AG20443 (cell line): ENCODE measurements at places on chromosomes 1 and 21.
A peak's percentile ranks its signal among the peaks of the same experiment; 100 is the strongest.

- DNase-seq, result no peak
These were observed 131.2 kb downstream of the CDC7 start for GRCh38 chr1:91631718-91632330.

GRCh38 chr1:159554696-159555095 is 18.9 kb upstream of the OR10J5 start:
- no peak for DNase-seq

GRCh38 chr21:43362321-43362791 is 64.6 kb downstream of the SIK1 start:
- peak; percentile 86 for DNase-seq

GRCh38 chr1:63906047-63906704 is 132.4 kb downstream of the ROR1 start:
- DNase-seq, result no peak

- no peak for DNase-seq
These were observed 26.9 kb downstream of the ITPKB start for GRCh38 chr1:226711976-226712741.

DNA sequence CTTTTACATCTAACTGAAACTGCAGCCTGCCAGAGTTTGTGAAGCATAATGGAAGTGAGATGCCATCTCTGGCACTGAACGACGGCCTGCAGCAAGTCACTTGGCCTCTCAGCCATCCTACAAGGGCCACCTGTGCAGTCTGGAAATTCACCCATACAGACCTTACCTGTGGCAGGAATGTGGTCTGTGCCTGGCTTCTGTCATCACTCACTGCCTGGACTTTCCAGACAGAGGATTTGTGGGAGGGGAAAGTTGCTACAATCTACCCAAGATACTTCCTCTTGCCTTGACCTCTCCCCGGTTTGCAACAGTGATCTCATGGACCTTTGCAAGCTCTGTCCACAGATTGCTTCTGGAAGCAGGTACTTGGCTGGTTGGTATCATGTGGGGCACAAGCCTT is 58.4 kb upstream of the ATP1B1 start:
- no peak for DNase-seq

DNA sequence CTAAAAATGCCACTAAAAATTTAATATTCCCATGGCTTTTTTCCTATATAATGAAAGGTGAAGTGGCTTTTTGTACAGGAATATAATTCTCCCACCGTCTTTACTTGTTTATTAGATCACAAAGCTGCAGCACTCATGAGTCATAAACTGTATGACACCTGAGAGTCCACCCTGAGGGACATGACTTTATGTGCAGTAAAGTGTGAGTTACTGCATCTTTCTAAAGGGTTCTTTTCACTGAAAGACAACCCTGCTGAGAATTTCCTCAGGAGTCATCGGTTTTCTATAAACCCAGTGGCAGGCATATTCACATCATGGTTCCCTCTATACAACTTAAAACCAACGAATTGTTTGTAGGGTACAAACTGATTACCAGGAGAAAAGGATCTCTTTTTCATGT is 77.4 kb downstream of the APP start:
- DNase-seq, result peak; percentile 21

DNA sequence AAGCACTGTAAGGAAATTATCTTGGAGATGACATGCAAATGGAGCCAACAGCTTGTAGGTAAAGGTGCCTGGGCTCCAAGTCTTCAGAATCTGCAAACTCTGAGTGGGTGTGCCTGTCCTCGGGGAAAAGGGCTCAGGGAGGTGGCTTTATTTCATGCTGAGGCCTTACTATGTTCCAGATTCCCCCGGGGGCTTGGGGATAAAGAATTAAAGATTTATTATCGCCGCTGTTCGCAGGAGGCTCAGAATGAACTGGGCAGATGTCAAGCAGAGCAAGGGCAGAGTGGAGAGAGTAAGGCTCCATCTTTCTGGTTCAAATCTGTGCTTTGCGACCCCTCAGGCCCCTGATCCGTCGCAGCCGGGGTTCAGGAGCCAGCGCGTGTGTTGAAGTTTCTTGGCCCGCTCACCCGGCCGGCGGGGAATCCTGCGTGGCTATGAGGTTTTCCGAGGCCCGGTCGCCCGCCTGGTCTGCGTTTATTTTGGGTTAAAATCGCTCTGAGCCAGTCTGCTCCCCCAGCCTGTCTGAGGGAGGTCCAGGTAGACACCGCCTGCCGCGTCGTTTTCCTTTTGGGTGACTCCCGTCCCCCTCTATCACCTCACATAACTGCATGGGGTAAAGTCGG is 19.5 kb downstream of the RHOU start:
- DNase-seq, result no peak

DNA sequence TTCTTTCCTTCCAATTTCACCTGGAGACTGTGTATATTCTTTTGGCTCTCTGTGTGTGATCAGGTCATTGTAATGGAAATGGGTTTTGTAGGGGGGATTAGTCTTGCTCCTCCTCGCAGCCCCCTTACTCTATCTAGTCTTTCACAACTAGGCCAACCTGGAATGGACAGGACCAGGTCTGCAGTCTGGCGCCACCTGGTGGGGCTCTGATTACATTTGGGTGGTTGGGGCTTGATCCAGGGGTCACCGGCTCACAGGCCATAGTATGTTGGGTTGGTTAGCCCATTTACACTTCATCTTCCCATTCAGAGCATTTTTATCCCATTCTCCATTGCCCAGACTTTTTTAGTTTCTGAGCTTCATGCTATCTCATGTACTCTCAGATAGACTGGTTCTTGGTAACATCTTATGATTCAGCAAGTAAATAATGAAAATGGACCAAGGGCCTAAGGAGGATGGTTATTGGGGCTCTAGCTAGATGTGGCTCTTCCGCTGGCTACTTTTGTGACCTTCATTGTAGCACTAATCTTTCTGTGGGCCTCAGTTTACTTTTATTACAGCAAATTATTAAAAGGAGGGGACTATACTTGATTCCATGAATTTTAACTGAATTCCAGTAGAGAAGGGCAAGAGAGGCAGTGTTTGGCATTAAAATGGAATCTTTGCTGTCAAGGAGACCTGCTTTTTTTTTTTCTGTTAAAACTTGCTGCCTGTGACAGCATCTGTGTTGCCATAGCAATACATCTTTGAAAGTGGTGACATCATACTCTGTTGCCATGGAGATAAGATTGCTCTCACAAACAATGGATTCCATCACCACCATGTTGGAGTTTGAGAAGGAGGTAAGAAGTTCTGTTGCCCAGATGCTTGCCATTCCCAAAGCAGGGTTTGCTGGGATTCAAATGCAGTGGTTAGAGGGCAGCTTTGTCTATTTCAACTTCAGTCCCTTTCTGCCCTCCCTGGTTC is 150.1 kb downstream of the PLXNA2 start:
- DNase-seq, result peak; percentile 75

DNA sequence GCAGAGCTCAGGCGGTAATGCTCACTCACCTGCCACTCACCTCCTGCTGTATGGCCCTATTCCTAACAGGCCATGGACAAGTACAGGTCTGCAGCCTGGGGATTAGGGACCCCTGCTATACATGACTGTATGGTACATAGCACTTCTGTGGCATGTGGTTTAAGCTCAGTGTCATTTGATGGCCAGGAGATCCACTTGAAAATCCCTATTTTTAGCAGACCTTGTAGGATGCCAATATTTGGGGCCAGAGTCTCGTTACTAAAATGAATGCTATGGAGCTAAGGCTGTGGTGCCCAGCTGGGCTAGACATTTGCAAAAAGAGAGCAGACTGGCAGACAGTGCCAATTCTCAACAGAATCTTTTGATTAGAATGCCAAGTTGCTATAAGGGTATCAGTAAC is 1.7 kb upstream of the ANGPTL7 start:
- no peak for DNase-seq

- peak; percentile 92 for DNase-seq
These were observed 428 bp downstream of the POGZ start for GRCh38 chr1:151458802-151459330.

GRCh38 chr1:240658312-240658960 is 46.5 kb upstream of the GREM2 start:
- peak; percentile 23 for DNase-seq

GRCh38 chr1:202697038-202697437 is 13.2 kb downstream of the SYT2 start:
- DNase-seq, result no peak

- DNase-seq, result no peak
These were observed 42.1 kb upstream of the ARHGAP29 start for GRCh38 chr1:94279462-94279861.

DNA sequence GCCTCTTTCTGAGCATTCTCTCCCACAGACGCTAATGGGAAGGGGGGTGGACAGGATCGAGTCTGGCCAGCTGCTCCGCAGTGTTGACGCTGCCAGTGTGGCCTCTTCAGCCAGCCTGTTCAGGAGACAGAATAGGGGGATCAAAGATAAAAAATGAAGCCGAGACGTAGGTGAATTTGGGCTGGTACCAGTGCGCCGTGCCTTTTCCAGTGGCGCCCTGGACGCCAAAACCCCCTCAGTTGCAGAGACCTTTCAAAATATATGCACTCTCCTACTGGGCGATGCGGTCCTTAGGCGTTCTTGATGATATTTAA is 1.1 kb downstream of the TTC3 start:
- peak; percentile 25 for DNase-seq

- no peak for DNase-seq
These were observed 129.2 kb downstream of the RGS21 start for GRCh38 chr1:192445839-192446489.

DNA sequence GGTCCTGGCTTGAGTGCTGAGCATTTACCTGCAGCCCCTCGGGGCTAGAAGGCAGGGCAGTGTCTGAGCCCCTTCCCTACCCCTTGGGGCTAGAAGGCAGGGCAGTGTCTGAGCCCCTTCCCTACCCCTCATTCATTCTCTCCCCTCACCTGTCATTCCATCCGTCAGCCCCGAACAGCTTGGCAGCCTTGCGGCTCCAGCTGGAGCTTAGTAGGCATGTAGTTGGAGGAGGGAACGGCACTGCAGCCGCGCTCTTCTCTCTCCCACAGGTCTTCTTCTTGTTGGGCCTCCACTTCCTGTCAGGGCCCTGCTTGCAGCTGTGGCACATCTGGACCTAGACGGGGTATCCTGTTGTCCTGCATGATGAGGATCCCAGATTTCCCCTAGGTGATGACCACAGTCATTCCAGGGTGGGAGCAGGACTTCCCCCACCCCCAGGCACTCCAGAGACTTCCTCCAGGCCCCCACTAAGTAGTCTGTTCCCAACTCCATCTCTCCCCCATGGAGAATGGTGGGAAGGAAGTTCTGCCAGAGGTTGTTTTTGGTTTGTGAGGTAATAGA is 22.2 kb downstream of the MAPKAPK2 start:
- no peak for DNase-seq

DNA sequence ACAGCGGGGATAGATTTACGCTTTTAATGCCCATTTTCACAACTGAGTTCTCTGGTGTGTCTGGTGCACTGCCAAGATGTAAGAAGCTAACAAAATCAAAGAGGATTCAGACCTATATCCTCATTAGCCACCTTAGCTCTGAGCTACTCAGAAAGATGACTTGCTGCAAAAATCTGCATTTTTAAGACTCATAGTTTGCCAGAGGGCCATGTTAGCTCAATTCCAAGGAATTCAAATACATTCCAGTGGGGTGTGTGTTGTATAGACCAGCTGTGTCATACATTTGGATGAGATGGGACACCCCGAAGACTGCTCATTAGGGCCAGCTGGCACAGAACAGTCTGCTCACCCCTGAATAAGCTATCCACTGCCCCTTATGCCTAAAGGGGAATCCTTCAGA is 8.9 kb downstream of the DENND2D start:
- peak; percentile 91 for DNase-seq

- DNase-seq, result peak; percentile 48
These were observed 16.8 kb downstream of the LGR6 start for GRCh38 chr1:202210385-202210784.

GRCh38 chr1:98384461-98385141 is 276.9 kb upstream of the SNX7 start:
- no peak for DNase-seq

- DNase-seq, result peak; percentile 69
These were observed 7.8 kb upstream of the SRRM1 start for GRCh38 chr1:24635195-24635843.

DNA sequence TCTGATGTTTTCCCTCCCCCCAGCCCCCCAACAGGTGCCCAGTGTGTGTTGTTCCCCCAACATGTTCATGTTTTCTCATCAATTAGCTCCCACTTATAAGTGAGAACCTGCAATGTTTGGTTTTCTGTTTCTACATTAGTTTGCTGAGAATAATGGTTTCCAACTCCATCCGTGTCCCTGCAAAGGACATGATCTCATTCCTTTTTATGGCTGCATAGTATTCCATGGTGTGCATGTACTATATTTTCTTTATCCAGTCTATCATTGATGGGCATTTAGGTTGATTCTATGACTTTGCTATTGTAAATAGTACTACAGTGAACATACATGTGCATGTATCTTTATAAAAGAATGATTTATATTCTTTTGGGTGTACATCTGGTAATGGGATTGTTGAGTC is 24.6 kb downstream of the ZNF678 start:
- no peak for DNase-seq

DNA sequence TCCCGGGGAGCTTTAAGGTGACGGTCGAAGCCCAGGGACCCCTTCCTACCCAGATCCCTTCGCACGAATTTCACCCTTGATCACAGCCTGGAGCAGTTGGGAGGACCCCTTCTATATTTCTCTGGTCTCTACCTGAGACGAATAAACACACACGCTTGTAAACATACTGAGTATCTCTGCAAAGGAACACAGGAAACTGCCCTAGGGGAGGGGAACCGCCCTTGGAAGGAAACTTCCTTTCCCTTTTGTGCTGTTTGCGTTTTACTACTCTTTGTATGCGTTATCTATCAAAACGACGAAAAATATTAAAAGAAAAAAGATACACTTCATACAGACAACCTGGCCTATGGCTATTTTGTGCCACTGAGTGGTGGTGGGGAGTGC is 750 bp downstream of the NECAP2 start:
- peak; percentile 40 for DNase-seq

- no peak for DNase-seq
These were observed 57.6 kb downstream of the KCNAB2 start for GRCh38 chr1:6103111-6103853.
